T-helper 17 cell (primary cell): ENCODE measurements at places on chromosomes 5 and 9.

DNA sequence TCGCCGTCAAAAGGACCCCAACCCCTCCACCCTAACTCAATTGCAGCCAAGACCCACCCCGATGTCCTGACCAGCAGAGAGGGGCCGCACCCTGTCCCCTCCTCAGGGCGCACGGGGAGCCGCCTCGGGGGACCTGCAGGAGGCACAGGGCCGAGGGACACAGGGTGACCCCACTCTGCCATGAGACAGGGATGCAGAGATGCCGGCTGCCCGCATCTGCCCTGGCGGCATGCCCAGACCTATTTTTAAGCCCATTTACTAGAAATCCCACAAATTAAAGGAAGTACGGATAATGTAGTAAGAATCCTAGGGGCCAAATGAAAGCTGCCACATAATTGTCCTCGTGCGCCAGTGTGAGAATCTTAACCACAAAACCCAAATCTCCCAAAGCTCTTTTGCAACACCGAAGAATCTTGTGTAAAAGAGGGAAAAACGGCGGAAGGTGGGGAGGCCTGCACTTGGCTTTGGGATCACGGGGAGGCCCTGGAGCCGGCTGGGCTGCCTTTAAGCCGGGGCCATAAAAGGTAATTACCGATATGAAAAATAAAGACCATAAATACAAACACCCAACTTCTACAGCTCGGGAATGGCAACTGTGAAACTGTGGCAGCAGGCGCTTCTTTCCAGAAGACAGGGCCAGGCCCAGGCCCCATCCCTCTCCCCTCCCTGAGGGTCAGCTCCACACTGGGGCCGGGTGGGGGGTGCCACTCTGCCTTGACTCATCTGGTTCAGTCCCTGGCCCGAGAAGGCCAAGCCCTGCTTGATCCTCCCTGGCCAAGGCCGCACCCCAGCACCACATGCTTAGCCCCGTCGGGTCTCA is 35.0 kb downstream of the NACC2 start:
- DNase-seq = no peak

DNA sequence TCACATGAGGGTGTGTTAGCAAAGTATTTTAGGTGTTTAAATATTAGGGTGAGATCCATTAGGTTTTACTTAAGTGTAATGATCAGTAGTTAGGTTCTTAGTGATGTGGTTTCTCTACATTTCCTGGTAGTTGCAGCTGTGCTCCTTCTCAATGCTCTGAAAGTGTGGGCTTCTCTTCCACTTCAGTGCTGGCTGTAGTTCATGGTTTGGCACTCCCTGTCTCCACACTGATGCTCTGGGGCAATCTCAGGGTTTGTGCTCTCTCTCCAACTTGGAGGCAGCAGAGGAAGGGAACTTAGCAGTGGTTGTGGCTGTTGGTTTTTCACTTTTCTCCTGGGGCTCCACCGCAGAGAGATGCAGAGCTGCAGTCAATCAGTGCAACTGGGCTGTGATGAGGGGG is 507.5 kb downstream of the TMEM232 start:
- DNase-seq = no peak

DNA sequence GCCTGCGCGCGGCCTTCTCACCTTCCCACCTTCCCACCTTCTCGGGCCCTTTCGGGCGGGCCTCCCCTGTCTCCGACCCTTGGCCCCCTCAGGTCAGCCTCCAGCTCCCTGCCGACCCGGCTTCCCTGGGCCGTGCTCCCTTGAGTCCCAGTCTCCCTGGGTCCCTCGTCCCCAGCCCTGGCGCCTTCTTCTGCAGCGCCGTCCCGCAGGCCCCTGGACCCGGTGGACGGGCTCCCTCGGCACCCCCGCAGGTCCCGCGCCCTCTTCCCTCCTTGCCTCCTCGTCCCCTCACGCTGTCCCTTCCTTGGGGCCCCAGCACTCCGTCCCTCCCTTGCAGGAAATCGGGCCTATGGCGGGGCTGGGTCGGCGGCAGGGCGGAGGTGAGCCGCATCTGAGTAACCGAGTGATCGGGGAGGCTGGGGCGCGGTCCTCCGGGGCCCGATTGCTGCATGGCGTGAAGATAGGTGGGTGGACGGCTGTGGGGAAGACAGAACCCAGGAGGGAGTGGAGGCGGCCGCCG is 7.6 kb downstream of the ARPC5L start:
- DNase-seq = peak; percentile 34

- DNase-seq = no peak
Measured at GRCh38 chr9:27339661-27340284, 42.8 kb upstream of the EQTN start.

- DNase-seq = no peak
Measured at GRCh38 chr9:19223724-19224123, 6.8 kb upstream of the DENND4C start.
